ENCODE measurements at places on chromosomes 13 and 19.
A peak's percentile ranks its signal among the peaks of the same experiment; 100 is the strongest.

- no peak for DNase-seq
These were observed 18.3 kb downstream of the ZNF536 start for GRCh38 chr19:30390356-30390988.

GRCh38 chr13:48304143-48304876, 759 bp downstream of the RB1 start:
- DNase-seq = peak; percentile 11

DNA sequence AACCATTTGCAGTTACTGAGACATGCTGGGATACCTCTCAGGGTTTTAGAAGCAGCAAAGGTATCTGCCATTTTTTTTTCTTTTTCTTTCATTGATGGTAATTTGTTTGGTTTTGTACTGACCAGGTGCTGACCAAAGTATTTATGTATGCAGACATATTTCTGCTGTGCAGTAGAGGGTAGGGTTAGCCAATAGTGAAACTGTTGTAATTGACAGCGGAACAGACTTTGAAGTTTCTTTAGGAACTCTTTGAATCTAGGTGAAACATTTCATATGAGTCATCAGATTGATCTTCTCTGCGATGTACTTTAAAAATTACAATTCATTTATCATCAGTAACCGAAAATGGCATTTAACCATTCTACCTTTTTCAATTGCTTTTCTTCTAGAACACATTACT, 63.0 kb downstream of the ITGBL1 start:
- no peak for DNase-seq

DNA sequence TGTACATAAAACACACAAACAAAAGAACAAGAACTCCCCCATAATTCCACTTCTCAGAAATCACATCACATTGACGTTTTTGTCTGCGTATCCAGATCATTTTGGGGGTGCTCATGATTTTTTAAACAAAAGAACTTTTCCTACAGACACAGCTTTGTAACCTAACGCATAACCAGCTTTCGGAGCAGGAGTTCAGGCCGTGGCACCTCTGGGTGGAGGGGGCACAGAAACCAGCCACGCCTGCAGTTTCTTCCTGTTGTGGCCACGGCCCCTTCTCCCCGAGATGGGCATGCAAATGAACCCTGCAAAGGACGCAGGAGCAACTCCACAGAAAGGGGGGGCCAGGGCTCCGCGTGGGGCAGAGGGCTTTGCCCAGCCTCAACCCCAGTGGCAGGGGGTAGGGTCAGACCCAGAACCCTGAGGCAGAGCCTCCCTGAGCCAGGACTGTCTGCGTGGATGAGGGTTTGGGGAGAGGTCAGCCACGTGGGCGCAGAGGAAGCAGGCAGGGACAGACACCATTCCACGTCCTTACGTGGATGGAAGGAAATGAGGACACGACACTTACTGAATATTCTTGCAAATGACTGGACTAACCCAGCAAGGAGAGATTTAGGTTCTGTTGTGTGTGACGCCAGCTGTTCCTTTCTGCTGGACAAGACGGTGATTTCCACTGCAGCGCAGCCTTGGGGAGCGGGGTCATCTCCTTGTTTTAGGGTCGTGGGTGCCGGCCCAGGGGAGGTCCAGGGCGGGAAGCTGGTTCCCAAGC, 64.4 kb downstream of the RASA3 start:
- DNase-seq = no peak

DNA sequence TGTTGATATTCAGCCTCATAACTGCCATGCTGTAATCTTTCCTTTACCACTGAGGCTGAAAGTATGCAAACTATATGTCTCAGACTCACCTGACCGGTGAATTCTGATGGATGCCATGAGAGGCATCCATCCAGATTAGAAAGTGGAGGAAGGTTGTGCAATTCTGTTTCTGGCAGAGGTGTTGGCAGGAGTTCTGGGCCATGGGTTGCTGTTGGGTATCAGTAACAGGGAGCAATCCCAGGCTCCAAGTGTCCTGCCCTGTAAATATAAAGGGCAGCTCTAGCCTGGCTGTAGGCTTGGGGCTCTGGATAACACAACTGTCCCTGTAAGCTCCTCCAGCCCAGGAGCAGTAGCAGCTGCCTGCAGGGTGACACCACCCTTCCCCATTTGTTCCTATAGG, 77.4 kb upstream of the ABCC4 start:
- DNase-seq = no peak

DNA sequence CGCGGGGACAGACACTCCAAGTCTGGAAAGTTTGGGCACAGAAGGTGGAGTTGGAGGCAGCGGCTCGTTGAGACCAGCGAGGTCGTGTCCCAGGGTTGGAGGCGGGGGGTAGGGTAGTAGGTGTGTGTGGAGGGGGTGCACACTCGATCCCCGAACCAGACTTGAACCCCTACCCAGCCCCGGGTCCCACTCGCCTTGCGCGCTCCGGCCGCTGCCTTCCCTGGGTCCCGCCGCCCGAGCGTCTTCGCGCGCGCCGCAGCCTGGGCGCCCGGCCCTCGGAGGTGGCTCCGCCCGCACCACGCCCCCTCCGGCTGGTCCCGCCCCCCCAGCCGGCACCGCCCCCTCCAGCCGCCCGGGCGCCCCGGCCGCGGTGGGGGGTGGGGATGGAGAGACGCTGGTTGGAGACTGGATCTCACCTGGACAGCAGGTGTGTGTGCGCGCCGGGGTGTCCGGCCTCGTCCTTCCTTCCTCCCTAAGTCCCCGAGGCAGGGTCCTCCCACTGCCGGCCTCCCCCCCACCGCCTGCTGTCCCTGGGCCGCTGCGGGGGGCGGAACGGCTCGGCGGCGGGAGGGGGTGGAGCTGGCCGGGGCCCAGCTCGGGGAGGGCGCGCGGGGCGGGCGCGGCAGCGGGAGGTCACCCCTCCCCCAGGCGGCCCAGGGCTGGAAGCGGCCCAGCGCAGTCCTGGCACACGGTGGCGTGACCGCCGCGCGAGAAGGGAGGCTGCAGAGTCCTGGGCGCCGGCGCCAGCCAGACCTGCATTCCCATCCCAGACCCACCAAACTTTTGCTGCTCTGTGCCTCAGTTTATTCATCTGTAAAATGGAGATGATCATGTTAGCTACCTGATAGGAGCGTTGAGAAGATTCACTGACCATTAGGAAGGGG, at the start of gene KANK2:
KANK2 (minus strand) TSS at position 255 of the 884 bp plus-strand sequence. CDS start 3,034 bp downstream, outside the sequence.
- peak; percentile 78 for DNase-seq

DNA sequence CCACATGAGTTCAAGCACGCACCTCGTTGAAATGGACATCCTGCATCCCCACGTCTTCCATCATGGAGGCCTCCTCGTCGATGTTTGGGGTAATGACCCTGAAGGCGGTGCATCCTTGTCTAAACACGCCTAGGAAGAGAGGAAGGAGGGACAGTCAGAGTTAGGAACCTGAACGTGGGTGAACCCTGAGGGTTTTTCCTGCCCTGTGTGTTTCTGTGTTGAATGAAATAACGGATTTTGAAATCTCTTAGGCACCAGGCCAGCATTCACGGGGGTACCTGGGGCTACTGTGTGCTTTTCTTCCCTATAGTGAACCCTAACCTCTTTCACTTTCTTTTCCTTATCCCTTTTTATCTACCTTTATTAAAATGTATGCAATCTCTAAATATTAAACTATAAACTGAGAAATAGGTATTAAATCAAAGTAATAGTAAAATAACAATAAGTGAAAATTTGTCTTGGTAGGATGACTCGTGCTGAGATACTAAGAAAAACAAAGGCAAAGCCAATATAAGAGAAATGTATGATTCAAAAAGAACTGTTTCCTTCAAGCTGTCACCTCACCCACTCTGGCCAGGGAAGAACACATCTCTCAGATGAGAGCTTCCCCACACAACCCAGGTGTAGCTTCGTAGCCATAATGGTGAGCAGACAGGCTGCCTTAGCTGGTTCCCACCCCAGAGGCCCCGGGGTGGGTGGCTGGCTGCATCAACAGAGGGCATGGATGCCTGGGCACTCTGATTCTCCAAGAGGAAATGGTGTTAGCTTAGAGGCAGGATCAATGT, 72.1 kb upstream of the SLC15A1 start:
- peak; percentile 16 for DNase-seq

- DNase-seq = no peak
These were observed 133.0 kb upstream of the TRPC4 start for GRCh38 chr13:38002606-38003005.

DNA sequence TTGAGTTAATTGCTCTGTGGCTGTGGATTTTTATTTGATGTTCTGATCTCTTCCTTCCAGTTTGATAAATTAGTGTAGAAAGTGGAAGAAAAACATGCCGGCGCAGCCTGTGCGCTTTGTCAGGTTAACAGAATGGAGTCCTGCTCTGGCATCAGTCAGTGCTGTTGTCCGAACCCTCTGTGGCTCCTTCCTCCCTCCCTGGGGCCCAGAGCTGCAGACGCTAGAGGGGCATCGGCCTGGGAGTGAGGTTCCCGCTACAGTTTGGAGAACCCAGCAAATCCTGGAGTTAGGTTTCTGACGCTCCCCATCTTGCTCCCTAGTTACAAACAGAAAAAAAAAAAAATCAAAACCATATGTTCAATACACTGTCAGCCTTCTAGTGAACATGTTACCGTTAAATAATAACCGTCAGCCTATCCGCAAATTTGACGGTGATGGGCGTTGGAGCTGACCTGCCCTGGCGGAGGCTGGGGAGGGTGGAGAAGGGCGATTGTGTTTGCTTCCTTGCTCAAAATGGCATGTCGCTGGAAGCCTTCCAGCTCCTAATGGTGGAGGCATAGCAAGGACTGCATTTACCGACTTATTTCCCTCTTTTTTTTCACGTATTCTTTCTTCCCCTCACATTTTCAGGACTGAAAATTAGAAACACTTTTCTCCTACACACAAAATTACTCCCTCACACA, 13.6 kb downstream of the MBNL2 start:
- DNase-seq = no peak

GRCh38 chr13:50390503-50391248, 375.4 kb downstream of the KCNRG start:
- DNase-seq = no peak

GRCh38 chr13:40399756-40400155, 266.7 kb downstream of the FOXO1 start:
- DNase-seq = no peak

DNA sequence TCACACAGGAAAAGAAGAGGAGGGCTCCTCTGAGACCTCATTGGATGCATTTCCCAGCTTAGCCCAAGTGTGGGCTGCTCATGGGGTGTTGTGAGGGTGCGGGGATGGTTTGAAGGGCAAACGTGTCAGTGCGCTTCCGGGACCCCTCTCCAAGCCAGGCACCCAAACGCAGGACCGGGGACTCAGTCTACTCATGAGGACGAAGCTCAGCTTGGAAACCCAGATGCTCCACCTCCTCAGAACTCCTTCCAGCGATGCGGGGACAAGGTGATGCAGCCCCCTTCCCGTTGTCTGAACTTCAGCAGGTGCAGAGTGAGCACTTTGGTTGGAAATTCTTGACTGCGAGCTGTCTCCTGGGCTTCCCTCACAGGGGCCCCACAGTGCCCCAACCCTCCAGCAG, 33.1 kb upstream of the MTIF3 start:
- DNase-seq = no peak

DNA sequence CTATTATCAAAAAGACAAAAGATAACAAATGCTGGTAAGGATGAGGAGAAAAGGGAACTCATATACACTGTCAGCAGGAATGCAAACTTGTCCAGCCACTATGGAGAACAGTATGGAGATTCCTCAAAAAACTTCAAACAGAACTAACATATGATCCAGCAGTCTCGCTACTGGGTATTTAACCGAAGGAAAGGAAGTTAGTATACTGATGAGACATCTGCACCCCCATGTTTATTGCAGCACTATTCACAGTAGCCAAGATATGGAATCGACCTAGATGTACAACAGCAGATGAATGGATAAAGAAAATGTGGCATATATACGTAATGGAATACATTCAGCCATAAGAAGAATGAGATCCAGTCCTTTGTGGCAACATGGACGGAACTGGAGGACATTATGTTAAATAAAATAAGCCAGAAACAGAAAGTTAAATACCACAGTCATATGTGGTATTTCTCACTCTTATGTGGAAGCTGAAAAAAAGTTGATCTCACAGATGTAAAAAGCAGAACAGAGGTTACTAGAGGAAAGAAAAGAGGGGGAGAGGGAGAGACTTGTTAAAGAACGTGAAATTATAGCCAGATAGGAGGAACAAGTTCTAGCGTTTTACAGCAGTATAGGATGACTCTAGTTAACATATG, 83.2 kb downstream of the RUBCNL start:
- DNase-seq = no peak

DNA sequence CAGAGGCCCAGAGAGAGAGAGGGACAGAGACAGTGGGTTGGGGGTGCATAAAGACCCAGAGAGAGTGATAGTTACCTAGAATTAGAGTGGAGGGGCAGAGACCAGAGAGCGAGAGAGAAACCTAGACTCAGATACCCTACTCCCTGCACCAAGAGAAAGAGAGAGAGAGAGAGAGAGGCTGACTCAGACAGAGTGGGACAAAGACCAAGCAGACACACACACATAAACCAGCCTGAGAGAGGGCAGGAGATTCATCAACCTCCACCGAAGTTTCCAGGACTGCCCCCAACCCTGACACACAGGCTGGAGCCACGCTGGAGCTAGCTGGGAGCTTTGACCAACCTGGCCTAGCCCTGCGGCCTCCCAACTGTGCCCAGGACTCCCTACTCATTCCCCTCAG, 12.9 kb downstream of the SYT3 start:
- no peak for DNase-seq

GRCh38 chr13:65605396-65605795, 1624.7 kb downstream of the PCDH9 start:
- no peak for DNase-seq

GRCh38 chr19:35673121-35673804, 6.9 kb downstream of the UPK1A start:
- DNase-seq = peak; percentile 85

GRCh38 chr13:30334663-30335386, 27.5 kb upstream of the KATNAL1 start:
- DNase-seq = no peak

DNA sequence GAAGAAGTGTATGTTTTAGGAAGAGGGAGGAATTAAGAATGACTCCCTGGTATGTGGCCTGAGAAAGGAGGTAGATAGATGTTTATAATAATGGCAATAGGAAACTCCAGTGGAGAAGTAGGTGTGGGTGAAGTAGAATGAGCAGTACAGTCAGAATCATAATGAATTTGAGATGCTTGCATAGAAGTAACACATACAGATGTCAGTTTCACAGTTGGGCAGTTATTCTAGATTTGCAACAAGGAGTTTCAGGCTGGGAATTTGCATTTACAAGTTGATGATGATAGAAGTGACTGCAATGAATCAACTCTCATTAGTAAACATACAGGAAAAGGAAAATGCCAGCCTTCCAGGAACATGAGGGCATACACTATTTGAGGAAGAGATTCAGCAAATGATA, 149.0 kb downstream of the SLITRK1 start:
- DNase-seq = no peak

DNA sequence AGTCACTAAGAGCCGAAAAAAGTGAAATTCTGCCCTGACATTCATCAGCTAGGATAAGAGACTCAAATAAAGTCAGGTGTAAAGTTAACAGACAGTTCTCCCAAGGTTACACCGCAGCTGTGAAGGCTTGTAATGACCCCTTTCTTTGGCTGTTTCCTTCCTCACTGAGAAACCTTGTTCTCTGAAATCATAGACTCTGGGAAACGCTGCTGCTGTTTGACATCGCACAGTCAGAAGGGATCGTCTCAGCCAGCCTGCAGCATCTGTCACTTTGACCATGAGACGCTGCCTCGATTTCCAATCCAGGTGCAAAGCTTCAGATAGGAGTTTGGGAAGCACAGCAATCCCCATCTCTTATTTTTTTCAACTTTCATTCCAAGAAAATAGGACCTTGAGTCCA, 678 bp downstream of the BCAT2 start:
- no peak for DNase-seq

- DNase-seq = no peak
These were observed 5.8 kb downstream of the QTRT1 start for GRCh38 chr19:10706990-10707389.

- DNase-seq = no peak
These were observed 568.3 kb upstream of the GPC6 start for GRCh38 chr13:92658293-92658692.

Measured in H54 (cell line).